Stomach (tissue), 19 donors: ENCODE measurements at places on chromosomes 5 and 9. TPM values are rescaled to one million over a fixed set of nuclear protein-coding genes. Genes with fewer than 3 reads are reported as not detected.

- DNase-seq = no peak
Measured at GRCh38 chr9:127567730-127568617, 44.1 kb upstream of the STXBP1 start.

The UBLCP1 gene
- 6.1 TPM for total RNA-seq

The AGXT2 gene
- total RNA-seq = not detected

The PITX1 gene
- total RNA-seq = 42.6 TPM

The PPP3R2 gene
- total RNA-seq = not detected
